Left cardiac atrium (tissue), 4 donors: ENCODE measurements at places on chromosomes 6 and 20. TPM values are rescaled to one million over a fixed set of nuclear protein-coding genes. Genes with fewer than 3 reads are reported as not detected.

The CYP24A1 gene
- total RNA-seq, result not detected

The BPIFB4 gene
- not detected for total RNA-seq

The GRM1 gene
- 0.52 TPM for total RNA-seq

DNA sequence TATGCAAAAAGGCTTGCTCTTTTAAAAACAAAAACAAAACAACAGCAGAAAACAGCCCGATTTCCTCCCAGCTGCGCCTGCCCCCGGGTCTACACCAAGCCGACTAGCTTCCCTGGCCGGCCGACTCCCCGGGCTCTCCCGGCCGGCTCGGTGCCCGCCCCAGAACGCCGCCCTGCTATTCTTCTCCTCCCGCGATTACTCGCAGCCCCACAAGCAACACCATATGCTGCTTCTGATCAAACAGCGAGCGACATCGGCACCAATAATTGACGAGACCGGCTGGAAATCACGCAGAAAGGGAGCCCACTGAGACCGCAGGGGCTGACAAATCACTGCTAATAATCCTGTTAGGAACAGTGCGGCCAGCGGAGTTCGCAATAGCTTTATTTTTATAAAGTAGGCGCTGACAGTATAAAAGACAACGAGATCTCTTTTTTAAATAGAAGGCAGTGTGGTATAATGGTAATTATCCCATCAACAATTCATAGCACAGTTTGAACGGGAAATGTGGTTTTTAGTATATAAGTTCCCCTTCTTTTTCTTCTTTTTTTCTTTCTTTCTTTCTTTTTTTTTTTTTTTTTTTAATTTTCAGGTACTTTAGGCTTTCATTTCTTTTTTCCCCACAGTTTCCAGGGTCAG, 3.3 kb downstream of the SIM1 start:
- no peak for DNase-seq

- no peak for DNase-seq
Observed at GRCh38 chr6:123640567-123641187, 3.9 kb upstream of the TRDN start.

DNA sequence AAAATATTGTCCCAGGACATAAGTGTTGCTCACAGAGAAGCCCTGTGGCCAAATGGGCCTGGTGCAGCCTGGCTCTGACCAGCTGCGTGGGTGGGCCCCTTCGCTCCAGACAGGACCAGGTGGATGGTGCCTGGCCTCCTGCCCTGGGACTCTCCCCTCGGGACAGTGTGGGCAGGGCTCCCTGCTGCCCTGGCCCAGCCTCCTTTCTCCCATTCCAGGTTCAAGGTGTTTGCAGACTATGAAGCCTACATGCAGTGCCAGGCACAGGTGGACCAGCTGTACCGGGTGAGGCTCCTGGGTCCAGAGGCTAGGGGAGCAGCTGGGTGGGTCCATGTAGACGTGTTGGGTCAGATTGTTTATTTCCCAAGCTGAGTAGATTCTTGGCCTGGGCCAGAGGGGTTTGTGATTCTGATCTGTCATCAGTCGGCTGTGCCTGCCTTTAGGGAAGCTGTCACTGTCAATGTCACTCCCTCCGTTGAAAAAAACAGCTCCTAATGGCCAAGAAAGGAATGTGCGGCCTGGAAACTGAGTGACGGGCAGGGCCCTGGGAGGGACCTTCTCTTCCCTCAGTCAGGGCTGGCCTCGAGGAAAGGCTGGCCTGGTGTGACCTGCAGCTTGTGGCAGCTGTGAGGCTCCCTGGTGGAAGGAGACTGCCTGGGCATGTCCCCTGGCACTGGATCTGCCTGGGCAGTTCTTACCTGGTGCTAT, 47.7 kb downstream of the PYGB start:
- peak; percentile 64 for DNase-seq

DNA sequence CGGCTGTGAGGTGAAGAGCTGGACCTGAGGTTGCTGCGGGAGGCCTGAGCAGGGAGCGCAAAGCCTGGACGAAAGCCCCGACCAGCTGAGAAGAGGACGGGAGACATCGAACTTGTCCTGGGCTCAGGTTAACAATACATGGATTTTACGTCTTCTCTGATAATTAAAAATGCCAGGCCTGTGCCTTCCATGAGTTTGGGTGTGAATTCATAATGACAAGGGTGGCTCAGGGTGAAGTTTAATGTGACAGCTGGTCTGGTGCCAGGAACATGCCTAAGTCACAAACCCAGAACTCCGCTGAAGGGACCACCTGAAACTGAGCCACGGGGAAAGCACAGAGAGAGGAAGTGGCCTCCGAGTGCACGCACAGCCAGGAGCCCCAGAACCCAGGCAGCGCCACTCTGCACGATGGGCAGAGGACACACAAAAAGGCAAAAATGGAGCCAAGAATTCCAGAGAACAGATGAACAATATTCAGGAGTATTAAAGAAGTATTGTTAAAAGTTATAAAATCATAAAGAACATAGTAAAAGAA, 150.1 kb upstream of the RPS6KA2 start:
- no peak for DNase-seq

GRCh38 chr6:130587778-130588520, 222.1 kb downstream of the TMEM200A start:
- no peak for DNase-seq

DNA sequence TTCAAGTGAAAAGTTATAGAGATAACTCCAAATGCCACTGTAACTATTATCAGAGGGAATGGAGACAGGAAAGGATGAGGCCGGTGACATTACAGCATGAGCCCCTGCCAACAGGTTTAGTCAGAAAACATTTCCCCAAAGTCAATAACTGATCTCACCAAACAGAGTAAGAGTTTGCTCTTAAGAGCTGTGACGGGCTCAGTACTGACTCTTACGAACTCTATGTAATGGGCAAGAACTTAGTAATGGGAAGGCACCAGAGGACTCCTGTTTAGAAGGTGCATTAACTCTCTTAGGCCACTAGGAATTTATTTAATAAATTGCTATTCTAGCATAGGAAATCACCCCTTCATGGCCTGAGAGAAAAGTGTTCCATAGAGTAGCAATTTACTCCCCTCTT, 76.8 kb downstream of the SAMD5 start:
- no peak for DNase-seq

GRCh38 chr20:39993742-39994141, 695.3 kb downstream of the MAFB start:
- peak; percentile 24 for DNase-seq

DNA sequence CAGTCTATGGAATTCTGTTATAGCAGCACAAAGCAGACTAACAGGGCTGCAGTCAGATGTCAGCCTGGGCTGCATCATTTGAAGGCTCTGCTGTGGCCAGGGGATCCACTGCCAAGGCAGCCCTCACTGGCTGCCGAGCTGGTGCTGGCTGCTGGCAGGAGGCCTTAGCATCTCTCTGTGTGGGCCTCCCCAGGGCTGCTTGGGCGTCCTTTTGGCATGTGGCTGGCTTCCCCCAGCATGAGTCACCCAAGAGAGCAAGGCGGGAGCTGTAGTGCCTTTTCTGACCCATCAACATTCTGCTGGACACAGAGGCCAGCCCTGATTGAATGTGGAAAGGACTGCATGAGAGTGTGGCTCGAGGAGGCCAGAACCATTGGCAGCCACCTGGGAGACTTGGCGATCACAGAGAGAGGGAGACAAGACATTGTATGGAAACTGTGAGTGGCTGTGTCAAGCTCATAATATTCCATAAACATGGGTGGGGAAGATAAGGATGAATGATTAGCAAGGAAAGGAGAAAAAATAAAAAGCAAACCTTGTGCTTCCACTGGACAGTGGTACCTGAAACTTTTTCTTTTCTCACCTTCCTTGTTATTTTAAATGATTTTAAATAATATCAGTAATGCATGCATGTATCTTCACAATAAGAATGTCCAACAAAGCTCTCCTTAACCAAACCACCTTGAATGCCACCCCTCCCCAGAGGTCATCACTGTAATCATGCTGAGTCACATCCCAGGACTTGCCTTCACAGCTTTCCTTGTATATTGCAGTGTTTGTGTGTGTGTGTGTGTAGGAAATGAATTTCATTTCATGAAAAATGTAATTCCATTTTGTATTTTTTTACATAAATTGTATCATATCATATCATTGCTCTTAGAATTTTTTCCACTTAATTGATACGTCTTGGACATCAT, 55.0 kb upstream of the VSX1 start:
- DNase-seq, result peak; percentile 80

- DNase-seq, result no peak
Observed at GRCh38 chr20:6122111-6122872, 538 bp downstream of the FERMT1 start.

DNA sequence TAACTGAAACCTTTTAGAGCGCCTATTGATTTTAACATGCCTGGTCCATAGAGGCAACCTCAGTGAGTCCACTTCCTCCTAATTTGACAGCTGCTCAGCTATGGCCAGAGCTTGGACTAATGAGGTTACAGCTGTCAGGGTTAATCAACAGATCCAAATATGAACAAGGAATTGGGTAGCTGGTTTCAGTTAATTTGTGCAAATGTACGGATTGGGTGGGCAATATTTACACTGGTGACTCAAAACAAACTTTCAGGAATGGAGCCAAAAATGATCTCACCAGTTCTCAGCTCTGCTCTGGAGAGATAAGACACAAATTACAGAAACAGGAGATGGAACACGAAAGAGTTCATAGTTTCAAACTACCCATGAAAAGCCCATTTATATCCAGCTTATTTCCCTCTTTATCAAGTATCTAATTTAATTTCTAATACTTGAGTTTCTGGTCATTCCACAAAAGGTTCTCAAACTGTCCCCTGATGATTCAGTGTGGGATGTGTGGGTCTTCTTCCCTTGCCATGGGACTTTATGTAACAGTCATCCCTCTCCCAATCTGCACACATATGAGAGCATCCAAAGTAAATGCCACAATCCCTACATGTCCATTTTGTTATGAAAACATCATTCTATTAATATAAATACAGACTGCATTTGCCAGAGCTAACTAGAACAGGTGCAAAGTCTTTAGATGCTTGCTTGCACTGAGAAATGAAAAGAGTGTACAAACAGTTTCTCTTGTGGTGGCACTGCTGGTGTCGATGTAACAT, 149.9 kb downstream of the RPS12 start:
- no peak for DNase-seq

DNA sequence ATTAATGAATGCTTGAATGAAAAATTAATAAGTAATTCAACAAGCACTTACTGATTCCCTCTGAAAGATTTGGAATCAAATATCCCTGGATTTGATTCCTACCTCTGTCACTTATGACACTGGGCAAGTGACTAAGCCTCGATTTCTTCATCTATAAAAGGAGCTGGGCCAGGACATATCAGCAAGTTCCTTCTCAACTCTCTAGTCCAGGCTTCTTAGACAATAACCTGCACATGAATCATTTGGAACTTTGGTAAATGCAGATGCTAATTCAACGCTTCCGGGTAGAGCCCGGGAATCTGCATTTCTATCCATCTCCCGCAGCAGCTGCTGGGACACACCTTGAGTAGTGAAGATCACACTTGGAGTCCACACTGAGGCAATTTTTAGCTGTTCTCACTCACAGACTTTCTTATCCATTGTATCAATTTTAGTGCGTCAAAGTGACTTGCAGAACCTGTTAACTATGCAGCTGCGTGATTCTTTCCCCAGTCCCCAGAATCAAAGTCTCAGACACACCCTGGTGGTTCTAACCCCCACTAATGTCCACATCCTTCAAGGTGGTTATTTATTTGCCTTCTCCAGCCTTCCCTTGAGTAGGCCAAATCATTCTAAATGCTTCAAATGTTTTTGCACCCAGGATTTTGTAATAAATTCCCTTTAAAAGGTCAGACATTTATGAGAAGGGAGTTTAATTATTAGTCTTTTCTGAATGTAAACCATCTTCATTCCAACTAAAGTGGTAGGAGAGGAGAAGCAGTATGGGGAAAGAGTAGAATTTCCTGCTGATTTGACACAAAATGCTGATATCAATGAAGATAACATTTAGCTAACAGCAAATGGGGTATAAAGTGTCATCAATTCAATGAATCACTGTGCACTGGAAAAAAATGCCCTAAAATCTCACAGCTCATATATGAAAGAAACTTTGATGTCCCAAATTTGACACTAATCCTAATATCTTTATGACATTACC, 26.0 kb upstream of the CCND3 start:
- no peak for DNase-seq

DNA sequence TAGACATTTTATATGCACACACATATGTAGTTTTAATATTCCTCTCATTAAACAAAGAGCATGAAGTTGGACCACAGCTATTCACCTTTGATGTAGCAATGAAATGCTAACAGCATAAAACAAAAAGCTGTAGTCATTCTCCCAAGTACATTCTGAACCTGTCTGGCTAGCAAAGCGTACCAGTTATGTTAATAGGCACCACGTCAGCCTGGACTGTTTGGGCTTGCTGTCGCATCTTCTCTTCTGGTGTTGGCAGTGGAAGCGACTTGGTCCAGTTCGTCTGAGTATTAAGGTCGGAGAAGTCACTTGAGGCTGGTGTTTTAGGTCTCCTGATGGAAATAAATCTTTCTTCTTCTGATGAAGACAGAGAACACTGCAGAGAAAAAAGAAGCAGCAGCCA, 42.8 kb downstream of the HEBP2 start:
- no peak for DNase-seq

DNA sequence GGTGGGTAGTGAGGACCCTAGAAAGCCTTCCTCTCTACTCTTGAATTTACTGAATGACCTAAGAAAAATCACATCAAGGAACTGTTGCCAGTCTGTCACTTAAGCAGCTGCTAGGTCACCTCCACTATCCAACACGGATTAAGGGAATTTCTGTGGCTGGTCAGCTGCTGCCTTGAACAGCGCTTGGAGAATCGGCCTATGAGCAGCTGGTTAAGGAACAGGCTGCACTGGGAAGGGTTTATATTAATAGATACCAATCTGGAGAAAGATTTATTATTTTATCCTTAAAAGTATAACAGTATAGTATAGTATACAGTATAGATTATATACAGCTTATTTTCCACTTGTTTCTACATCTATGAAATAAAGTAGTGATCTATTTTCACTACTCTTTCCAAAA, 6.5 kb downstream of the PTPRK start:
- DNase-seq, result no peak

- no peak for DNase-seq
Observed at GRCh38 chr6:27260836-27261375, 13.4 kb downstream of the PRSS16 start.

DNA sequence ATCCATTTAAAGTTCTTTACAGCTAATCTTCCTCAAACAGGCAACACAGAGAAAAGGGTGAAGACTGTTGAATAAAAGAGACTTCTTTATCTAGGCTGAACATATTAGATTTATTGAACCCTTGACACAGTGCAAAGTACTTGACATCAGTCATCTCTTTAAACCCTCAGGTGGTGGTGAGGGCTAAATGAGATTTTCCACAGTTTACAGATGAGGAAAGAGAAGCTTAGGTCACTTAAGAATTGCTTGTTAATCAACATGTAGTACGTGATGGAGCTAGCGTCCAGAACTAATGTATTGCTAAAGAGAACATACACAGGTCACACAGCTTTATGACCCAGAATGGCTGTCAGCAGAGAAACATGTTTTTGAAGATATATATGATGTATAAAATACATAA, 193.4 kb upstream of the LAMP5 start:
- DNase-seq, result no peak

GRCh38 chr20:34143951-34144350, 31.9 kb upstream of the EIF2S2 start:
- no peak for DNase-seq

DNA sequence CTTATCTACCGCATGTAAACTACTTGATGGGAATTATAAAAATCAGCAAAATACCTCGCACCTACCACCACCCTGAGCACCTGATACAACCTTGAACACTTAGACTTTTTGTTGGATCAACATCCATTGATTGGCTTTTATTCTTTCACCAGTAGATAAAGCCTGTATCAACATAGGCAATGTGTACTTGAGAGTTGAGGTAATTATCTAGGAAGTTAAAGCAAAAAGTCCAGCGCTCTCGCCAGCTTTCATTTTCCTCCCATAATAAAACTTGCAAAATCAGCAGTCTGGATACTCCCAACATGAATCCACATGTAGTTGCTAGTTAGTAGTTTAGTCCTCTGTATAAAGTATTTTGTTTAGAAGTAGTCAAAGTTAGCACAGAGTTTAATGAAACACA, 132.0 kb upstream of the PRDM1 start:
- no peak for DNase-seq
